Fibroblast of mammary gland (primary cell): ENCODE measurements at places on chromosomes 3 and 15.

DNA sequence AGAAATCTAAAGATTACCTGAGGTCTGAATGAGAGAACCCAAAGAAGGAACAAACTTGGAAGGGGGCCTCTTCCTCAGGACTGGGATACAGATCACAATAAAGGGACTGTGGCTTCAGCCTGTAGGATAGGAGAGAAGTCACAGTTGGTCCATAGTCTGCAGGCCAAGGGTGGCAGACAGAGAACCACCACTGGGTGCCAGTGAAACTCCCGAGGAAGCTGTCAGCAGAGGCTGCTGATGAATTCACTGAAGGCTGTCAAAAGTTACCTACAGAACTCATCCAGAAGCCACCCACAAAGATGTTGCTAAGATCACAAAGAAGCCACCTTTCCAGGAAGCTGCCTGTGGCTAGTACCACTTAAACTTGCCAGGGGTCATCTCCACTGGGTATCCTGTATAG lies 78.5 kb downstream of the TMCO5A start:
- DNase-seq, result no peak

GRCh38 chr3:143295201-143296080 lies 175.9 kb downstream of the CHST2 start:
- no peak for DNase-seq

DNA sequence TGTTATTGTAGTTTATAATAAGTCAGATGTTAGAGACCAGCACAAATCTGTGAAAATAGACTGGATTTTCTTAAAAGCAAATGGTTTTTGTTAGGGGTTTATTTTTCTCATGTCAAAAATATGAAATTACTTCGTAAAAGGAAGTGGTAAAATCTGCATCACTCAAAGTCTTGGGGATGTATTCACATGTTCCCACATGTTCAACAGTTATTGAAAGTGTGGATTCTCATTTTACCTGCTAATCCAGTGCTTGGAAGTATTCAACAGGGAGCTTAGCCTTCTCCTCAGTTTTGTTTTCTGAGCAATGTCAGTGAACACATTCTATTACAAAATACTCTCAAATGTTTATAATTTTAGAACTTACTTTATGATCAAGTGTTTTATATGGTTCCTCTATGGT lies 352.0 kb downstream of the SOX2 start:
- DNase-seq, result no peak

- peak; percentile 50 for DNase-seq
Observed at GRCh38 chr3:8324747-8325146, 176.9 kb upstream of the LMCD1 start.

DNA sequence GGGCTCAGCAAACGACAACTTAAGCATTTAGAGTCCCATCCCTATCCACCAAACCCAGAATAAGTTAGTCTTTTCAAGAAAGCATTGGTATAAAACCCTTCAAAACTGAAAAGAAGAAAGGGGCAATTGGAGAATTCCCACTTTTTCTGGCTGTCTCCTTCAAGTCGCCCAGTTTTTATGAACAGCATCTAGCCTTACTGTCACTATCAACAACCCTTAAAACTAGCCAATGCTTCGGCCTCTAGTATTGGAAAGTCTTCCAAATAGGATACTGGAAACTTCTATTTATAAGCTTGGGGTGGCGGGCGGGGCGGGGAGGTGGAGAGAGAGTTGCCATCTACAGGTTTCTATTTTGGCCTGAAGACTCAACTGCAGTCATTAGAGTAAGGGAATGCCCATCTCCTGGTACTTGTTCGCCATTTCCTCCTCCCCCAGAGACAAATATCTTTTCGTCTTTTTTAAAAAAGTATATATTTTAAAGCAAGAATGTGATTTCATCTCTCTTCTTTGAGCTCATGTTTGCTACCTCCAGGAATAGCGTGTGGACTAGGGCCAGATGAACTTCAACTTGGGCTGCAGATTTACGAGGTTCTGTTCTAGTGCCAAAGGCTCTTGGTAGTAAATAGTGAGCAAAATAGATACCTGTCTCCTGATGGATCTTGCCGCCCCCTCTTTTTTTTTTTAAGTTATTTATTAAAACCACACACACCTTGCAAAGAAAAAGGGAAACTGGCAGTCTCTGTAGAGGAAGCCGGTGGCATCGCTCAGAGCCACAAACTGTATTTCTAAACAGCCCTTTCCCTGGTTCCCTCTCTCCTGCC lies 2.7 kb downstream of the BCL6 start:
- peak; percentile 74 for DNase-seq
